ENCODE measurements at places on chromosomes 1 and 21.

- DNase-seq, result no peak
Measured at GRCh38 chr1:231272173-231272572, 31.2 kb downstream of the GNPAT start.

GRCh38 chr1:62321446-62321845, 2.2 kb upstream of the KANK4 start:
- DNase-seq, result peak; percentile 9

- no peak for DNase-seq
Measured at GRCh38 chr1:12208271-12208670, 21.6 kb upstream of the VPS13D start.

GRCh38 chr1:168084396-168085231, 52.1 kb downstream of the GPR161 start:
- peak; percentile 76 for DNase-seq

- DNase-seq, result no peak
Measured at GRCh38 chr1:38885092-38885491, 3.7 kb upstream of the GJA9 start.

DNA sequence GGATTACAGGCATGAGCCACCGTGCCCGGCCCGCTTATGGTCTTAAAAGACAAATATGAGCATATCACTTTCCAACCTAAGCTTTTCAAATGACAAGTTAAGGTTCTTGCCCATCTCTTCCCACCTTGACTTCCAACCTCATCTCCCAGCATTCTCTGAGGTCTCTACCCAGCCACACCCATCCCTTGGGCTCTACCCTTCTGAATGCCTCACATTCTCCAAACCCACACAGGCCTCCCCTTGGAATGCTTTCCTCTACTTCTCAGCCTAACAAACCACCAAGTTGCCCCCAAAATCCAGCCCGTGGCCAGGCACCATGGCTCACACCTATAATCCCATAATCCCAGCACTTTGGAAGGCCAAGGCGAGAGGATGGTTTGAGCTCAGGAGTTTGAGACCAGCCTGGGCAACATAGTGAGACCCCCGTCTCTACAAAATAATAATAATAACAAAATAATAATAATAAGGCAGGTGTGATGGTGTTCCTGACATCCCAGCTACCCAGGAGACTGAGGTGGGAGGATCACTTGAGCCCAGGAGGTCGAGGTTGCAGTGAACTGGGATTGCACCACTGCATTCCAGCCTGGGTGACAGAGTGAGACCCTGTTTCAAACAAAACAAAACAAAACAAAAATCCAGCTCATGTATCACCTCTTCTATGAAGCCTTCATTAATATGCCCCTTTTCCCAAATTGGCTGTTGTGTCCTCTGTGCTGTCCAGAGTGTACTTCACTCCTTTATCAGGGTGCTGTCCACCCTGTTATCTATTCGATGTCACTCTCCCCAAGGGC, 11.2 kb downstream of the DCST2 start:
- no peak for DNase-seq

- DNase-seq, result no peak
Measured at GRCh38 chr1:225479996-225480720, 52.3 kb upstream of the LBR start.

DNA sequence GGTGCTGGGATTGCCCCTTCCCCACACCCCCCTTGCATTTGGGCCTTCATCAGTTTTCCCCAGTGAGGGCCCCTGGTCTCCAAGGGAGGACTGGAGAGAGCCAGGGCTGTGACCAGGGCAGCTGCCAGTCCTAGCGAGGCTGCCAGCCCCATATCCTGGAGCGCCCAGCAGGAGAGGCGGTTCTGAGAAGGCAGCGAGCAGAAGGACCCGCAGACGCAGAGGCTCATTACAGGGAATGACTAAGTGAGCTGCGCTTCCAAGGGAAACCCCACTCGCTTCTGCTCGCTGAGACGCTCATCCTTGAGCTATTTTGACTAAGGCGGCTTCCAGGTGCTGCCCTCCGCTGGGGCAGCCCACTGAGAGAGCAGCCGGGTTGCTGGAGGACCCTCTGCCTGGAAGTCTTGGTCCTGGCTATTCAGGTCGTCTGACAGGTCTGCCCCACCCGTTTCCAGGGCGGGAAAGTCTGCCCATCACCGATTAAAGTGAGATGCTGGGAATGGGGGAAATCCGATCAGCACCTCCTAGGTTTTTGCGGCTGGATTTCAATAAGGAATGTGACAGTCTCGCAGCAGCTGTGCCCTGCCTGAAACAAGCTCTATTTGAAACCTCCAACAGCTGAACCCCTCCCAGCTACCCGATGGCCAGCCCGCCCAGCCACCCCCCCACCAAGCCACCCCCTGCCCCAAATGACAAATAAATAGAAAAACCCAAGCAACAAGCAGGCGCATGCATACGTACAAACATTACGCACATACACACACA, 2.8 kb downstream of the KCNN3 start:
- DNase-seq, result no peak

- DNase-seq, result no peak
Measured at GRCh38 chr1:29210278-29211085, 20.3 kb downstream of the MECR start.

DNA sequence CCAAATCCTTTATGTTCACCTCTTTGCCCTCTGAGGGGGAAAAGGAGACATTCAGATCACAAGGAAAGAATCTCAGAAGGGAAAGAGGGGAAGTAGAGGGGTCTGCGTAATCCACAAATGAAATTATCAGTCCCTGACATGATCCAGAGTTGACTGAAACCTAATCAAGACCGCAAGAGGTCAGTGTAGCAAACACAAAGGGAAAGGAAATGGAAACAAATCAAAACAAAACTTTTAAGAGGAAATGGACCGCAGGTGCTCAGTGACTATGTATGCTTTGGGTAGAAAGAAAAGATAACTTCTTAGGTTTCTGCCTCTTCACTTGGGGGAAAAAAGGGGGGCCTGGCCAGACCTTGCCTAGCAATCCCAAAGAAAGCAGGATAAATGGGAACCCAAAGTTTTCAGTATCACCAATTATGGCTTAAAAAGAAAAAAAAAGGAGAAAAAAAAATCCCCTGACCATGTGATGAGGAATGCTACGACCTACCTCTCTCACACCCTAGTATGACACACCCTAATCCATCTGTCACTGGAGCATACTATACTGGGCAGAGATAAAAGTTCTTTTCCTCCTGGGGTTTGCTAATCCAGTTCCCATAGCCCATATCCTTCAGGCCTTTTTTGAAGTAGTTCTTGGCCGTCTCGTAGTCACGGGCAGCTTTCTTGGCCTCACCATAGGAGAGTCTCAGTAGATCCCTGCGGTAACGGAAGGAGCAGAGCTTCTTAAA, 16.9 kb downstream of the CHRNB2 start:
- DNase-seq, result no peak

Measured in NB4 (cell line).